Spinal cord (tissue), 10 donors: ENCODE measurements at places on chromosomes 12 and 14. TPM values are rescaled to one million over a fixed set of nuclear protein-coding genes. Genes with fewer than 3 reads are reported as not detected.

The SLC25A21 gene
- total RNA-seq, result 0.99 TPM

The CACNA1C gene
- 18.1 TPM for total RNA-seq

The CLEC6A gene
- not detected for total RNA-seq

The MYO1A gene
- 0.28 TPM for total RNA-seq

The NUP37 gene
- total RNA-seq, result 27.2 TPM

GRCh38 chr12:1357711-1358110 is 236.7 kb downstream of the FBXL14 start:
- peaks cover 3% of the 10 kb centered on the region for H3K36me3 ChIP-seq
- no peaks in the 10 kb centered on the region for H3K27me3 ChIP-seq
- H3K4me3 ChIP-seq, result no peak overlapping the region

- no peaks in the 10 kb centered on the region for H3K36me3 ChIP-seq
- H3K27me3 ChIP-seq, result no peaks in the 10 kb centered on the region
- H3K4me3 ChIP-seq, result no peak overlapping the region
- peak overlapping the region; percentile 50 for H3K27ac ChIP-seq
These were observed 392.9 kb downstream of the ZFP36L1 start for GRCh38 chr14:68399971-68400370.

DNA sequence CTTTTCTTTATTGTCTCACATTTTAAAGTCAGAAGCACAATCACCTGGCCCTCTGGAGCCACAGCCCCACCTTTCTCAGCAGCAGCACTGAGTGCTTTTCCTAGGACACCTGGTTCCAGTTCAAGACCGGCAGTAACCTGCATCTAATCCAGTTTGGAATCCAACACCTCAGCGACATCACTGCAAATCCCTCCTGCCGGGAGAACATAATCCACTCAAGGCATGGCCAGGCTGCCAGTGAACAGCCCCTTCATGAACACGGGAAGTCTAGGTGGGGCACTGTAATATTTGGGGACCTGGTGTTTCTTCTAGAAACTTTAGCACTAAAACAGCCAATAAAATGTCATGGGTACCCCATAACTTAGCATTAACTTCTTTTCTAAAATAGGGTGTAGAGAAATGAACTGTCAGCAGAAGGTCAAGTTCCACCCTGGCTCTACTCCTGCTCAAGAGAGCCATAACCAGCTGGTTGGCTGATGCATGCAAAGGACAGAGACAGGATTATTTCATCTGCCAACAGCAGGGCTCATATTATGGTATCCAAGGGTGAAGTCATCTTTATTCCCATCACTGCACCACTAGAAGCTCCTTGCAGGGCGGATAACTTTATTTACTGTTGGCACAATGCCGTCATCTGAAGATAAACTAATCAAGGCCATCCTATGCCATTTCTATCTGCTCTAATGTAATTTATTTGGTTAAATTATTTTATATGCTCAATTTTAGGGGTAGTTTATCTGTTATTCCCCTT is 76.7 kb downstream of the TTC7B start:
- no peak overlapping the region for H3K4me3 ChIP-seq
- peaks cover 6% of the 10 kb centered on the region for H3K4me1 ChIP-seq
- no peak for DNase-seq
- H3K27me3 ChIP-seq, result no peaks in the 10 kb centered on the region

GRCh38 chr14:86604561-86604960 is 1074.6 kb downstream of the FLRT2 start:
- no peaks in the 10 kb centered on the region for H3K4me1 ChIP-seq
- DNase-seq, result no peak
- H3K4me3 ChIP-seq, result no peak overlapping the region
- H3K36me3 ChIP-seq, result no peaks in the 10 kb centered on the region
- no peaks in the 10 kb centered on the region for H3K27me3 ChIP-seq
- H3K27ac ChIP-seq, result no peak overlapping the region

GRCh38 chr12:115451780-115452736 is 768.1 kb upstream of the TBX3 start:
- peaks cover 4% of the 10 kb centered on the region for H3K27me3 ChIP-seq
- H3K4me3 ChIP-seq, result peak overlapping the region; percentile 19
- no peaks in the 10 kb centered on the region for H3K36me3 ChIP-seq
- H3K4me1 ChIP-seq, result peaks cover 11% of the 10 kb centered on the region

- no peaks in the 10 kb centered on the region for H3K4me1 ChIP-seq
- no peaks in the 10 kb centered on the region for H3K27me3 ChIP-seq
- no peak overlapping the region for H3K27ac ChIP-seq
These were observed 65.7 kb downstream of the PIK3C2G start for GRCh38 chr12:18327036-18327435.

DNA sequence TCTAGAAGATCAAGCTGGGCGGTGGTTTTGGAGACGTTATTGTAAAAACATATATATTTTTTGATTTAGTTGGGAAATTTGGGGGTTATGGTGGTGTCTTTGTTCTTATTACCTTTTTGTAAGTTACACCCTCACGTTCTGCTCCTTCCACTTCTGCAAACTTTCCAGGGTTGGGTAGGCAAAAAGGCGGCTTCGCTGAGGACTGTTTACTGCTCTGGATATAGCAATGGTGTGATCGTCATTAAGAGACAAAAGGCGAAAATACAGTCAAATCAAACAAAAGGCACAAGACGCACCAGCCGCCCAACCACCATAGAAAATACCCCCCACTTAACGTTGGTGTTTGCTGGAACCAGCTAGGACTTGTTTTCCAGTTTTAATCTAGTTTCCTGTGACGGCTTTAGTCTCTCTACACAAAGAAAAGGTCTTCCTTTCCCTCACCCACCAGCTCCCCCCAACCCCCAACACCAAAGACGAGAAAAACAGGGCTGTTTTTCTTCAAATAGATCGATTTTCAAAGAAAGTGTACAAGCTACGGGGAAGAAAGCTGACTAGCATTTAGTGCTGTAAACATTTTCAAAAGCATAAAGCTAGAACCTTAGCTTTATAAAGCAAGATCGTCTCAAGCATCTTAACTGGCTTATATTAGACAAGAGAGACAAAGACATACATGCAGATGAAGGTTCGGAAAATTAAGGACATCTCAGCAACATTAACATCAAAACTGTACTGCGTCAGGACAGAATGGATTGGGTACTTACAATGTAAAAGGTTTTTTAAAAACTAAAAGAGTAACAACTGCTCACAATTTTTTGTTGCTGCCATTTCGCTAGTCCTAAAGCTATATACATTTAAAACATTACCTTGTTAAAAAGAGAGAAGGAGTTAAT is 2.0 kb upstream of the SETD1B start:
- peak overlapping the region; percentile 99 for H3K27ac ChIP-seq
- H3K4me1 ChIP-seq, result peaks cover 58% of the 10 kb centered on the region
- peak; percentile 29 for DNase-seq
- no peaks in the 10 kb centered on the region for H3K27me3 ChIP-seq

DNA sequence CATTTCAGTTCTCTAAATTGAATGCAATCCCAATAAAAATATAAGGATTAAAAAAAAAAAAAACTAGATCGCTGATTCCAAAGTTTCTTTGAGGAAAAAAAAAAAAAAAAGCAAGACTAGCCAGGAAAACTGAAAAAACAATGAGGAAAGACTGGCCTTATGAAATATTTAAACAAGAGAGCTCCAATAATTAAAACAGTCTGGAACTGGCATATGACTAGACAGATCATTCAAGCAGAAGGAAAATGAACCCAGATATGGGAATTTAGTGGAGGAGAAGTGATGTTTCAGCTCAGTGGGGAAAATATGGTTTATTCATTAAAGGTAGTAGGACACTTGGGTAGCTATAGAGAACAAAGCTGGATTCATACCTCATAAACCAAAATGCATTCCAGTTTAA is 42.0 kb upstream of the TBC1D15 start:
- no peak overlapping the region for H3K27ac ChIP-seq
- no peak overlapping the region for H3K4me3 ChIP-seq
- no peaks in the 10 kb centered on the region for H3K27me3 ChIP-seq
- DNase-seq, result no peak
- H3K36me3 ChIP-seq, result no peaks in the 10 kb centered on the region

- H3K27ac ChIP-seq, result peak within 1 kb of the TSS; percentile 95
- peak; percentile 83 for DNase-seq
- peak within 1 kb of the TSS; percentile 87 for H3K4me3 ChIP-seq
- no peaks in the 10 kb centered on the region for H3K4me1 ChIP-seq
These were observed at the start of gene ERC1 for GRCh38 chr12:990661-991349. ERC1 (plus strand) TSS chr12:991223; CDS start chr12:1027904, 36,681 bp downstream.

DNA sequence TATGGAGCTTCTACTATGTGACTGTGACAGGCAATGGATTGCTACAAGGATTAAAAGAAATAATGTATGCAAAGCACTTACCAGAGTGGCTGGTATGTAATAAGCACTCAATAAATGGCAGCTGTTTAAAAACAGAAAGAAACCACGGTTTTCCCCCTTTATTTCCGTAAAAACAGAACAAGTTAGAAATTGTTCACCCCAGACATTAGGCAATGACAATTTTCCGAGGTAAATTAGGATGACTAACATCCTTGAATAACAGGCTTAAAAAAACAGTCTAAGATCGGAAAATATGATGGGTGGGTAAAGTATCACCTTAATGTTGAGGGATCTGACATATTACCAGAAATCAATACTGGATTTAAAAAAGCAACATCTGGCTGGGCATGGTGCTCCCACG is 20.9 kb upstream of the CNIH1 start:
- no peaks in the 10 kb centered on the region for H3K36me3 ChIP-seq
- H3K4me3 ChIP-seq, result no peak overlapping the region
- no peaks in the 10 kb centered on the region for H3K4me1 ChIP-seq

DNA sequence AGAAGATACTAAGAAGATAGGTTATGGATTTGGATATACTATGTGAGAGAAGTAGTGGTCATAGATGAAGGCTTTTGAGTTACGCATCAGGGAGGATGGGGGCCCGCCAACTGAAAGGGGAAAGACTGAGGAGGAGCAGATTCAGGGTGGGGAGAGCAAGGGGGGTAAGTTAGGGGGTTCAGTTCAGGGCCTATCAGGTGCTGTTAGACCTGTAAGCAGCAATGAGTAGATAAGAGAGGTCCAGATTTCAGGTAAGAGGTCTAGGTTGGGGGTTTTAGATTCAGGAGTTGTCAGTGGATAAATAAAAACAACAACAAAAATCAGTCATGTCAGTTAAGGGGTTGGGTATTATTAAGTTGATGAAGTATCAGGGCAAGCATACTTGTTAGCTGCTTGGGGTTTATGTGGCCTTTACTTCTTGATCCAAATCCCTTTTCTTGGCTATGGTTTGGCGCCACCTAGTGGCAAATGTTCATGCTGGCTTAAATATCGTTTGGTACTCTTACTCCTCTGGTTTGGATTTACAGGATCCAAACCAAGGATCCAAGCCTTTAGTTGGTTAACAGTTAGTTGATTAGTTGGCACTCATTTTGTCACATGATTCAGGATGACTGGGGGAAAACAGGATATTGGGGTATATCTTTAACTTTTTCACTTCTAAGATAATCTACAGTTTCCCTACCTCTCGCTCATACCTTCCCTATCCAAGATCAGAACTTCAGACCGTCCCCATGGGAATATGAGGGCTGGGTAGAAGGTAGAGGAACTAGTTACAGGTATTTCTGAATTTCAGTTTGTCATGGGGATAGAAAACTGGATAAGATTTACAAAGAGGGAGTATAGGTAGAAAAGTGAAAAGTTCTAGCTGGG is 65.1 kb downstream of the PCNX1 start:
- H3K4me3 ChIP-seq, result no peak overlapping the region
- no peaks in the 10 kb centered on the region for H3K27me3 ChIP-seq
- H3K36me3 ChIP-seq, result peaks cover 10% of the 10 kb centered on the region
- no peaks in the 10 kb centered on the region for H3K4me1 ChIP-seq
- H3K27ac ChIP-seq, result no peak overlapping the region

GRCh38 chr14:67416810-67417209 is 4.8 kb upstream of the PLEK2 start:
- DNase-seq, result no peak
- H3K4me3 ChIP-seq, result no peak overlapping the region
- H3K27me3 ChIP-seq, result peaks cover 12% of the 10 kb centered on the region
- no peak overlapping the region for H3K27ac ChIP-seq
- no peaks in the 10 kb centered on the region for H3K36me3 ChIP-seq

- no peaks in the 10 kb centered on the region for H3K27me3 ChIP-seq
- no peak for DNase-seq
- no peak overlapping the region for H3K4me3 ChIP-seq
- H3K36me3 ChIP-seq, result no peaks in the 10 kb centered on the region
- H3K4me1 ChIP-seq, result no peaks in the 10 kb centered on the region
These were observed 651.3 kb upstream of the MIS18BP1 start for GRCh38 chr14:45904314-45904713.

- H3K4me3 ChIP-seq, result no peak overlapping the region
- no peaks in the 10 kb centered on the region for H3K4me1 ChIP-seq
- no peak for DNase-seq
- H3K27ac ChIP-seq, result no peak overlapping the region
- H3K27me3 ChIP-seq, result no peaks in the 10 kb centered on the region
These were observed 101.8 kb downstream of the LMO3 start for GRCh38 chr12:16504200-16504599.

DNA sequence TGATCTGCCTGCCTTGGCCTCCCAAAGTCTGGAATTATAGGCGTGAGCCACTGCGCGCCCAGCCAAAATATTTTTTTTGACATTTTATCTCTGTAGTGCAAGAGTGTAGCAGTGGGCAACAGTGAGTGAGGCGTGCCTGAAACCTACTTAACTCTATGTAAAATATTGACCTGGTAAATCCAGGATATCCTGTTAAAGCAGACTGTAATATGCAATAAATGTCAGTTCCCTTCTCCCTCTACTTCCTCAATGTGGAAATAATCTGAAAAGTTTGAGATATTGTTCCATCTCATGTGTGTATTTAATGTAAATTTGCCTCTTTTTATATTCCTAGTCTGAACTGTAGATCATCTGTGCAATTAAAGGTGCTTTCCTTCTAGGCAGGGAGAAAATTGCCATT is 9.5 kb upstream of the CDK17 start:
- no peak for DNase-seq
- H3K27ac ChIP-seq, result no peak overlapping the region
- H3K4me1 ChIP-seq, result no peaks in the 10 kb centered on the region
- no peaks in the 10 kb centered on the region for H3K36me3 ChIP-seq
- no peak overlapping the region for H3K4me3 ChIP-seq

GRCh38 chr14:23431486-23431885 is 4.0 kb downstream of the MYH7 start:
- no peaks in the 10 kb centered on the region for H3K36me3 ChIP-seq
- DNase-seq, result no peak
- H3K27me3 ChIP-seq, result no peaks in the 10 kb centered on the region
- H3K27ac ChIP-seq, result peak overlapping the region; percentile 51

- H3K4me1 ChIP-seq, result peaks cover 8% of the 10 kb centered on the region
- no peak overlapping the region for H3K4me3 ChIP-seq
- peaks cover 2% of the 10 kb centered on the region for H3K27me3 ChIP-seq
- H3K36me3 ChIP-seq, result no peaks in the 10 kb centered on the region
- DNase-seq, result no peak
These were observed 10.1 kb upstream of the TBPL2 start for GRCh38 chr14:55450539-55450938.

- no peaks in the 10 kb centered on the region for H3K4me1 ChIP-seq
- no peaks in the 10 kb centered on the region for H3K27me3 ChIP-seq
- H3K4me3 ChIP-seq, result no peak overlapping the region
- no peak for DNase-seq
- no peak overlapping the region for H3K27ac ChIP-seq
- peaks cover 3% of the 10 kb centered on the region for H3K36me3 ChIP-seq
These were observed 427.4 kb downstream of the AACS start for GRCh38 chr12:125492354-125493270.

- H3K4me3 ChIP-seq, result no peak overlapping the region
- H3K36me3 ChIP-seq, result no peaks in the 10 kb centered on the region
These were observed 6.1 kb downstream of the PELI2 start for GRCh38 chr14:56124327-56124726.

GRCh38 chr14:25121337-25122129 is 71.6 kb upstream of the STXBP6 start:
- no peaks in the 10 kb centered on the region for H3K36me3 ChIP-seq
- DNase-seq, result no peak
- no peak overlapping the region for H3K27ac ChIP-seq
- H3K4me1 ChIP-seq, result no peaks in the 10 kb centered on the region
- H3K27me3 ChIP-seq, result no peaks in the 10 kb centered on the region
